ENCODE measurements at places on chromosomes 7 and 10.

GRCh38 chr10:95508730-95509129, 52.4 kb downstream of the SORBS1 start:
- no peak for DNase-seq

DNA sequence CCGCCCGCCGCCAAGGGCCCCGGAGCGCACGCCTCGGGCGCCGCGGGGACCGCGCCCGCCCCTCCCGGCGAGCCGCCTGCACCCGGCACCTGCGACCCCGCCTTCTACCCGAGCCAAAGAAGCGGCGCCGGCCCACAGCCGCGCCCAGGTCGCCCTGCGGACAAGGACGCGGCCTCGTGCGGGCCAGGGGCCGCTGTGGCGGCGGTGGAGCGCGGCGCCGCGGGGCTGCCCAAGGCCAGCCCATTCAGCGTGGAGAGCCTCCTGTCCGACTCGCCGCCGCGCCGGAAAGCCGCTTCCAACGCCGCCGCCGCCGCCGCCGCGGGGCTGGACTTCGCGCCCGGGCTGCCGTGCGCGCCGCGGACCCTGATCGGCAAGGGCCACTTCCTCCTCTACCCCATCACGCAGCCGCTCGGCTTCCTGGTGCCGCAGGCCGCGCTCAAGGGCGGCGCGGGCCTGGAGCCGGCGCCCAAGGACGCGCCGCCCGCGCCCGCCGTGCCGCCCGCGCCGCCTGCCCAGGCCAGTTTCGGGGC, 3.5 kb downstream of the UNCX start:
- DNase-seq: no peak

GRCh38 chr10:61063034-61063433, 119.0 kb upstream of the RHOBTB1 start:
- no peak for DNase-seq

GRCh38 chr10:114432566-114433093, 28.3 kb upstream of the AFAP1L2 start:
- no peak for DNase-seq

DNA sequence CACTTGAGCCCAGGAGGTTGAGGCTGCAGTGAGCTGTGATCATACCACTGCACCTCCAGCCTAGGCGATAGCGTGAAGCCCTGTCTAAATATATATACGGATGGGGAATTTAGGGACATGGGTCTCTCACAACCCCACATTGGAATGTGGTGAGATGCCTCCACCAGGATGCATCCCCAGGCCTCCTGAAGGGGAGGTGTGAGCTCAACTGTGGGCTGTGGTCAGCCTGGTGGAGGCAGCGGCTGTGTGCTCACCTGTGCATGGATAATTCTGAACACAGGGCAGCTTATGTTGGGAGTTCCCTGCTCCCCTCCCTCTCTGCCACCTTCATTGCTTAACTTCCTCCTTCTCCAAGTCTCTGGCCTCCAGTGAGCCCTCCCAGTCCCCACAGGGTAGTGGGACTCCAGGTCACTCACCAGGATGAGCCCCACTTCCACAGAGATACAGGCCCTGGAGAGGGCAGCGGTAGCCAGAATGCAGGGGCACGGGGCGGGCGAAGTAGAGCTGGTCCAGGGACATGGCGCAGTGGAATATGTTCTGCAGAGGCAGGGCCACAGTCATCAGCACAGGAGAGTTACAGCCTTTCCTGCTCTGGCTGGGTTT, 30.4 kb downstream of the PYROXD2 start:
- no peak for DNase-seq

- no peak for DNase-seq
Measured at GRCh38 chr7:146960773-146961391, 844.3 kb downstream of the CNTNAP2 start.

DNA sequence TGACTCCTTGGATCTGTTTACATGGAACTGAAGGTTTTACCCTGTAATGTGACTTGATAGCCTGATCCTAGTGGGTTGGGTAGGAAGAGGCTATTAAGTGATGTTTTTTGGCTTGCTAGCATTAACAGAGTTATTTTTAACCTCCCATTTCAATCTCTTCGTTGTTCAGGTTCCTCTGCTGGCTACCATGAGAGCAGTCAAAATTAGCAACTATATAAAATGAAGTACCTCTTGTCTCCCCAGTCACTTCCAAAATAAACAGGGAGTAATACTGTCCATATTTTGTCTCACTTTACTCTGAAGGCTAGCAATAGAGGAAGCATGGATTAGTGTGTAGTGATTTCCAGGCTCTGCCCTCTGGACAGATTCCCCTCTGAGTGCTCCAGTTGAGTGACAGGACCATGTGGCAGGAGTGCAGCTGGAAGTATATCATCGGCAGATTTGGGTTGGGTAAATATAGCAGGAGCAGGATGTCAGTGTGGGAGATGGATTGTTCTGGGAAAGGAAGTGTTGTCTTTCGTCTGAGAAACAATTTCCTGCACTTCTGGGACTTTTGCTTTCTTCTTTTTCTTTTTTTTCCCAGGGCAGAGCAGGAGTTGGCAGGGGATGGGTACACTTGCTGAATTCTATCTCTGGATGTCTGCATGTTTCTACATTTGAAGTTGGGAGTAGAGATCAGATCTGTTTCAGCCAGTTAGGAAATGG, 35.2 kb downstream of the GBF1 start:
- no peak for DNase-seq

- no peak for DNase-seq
Measured at GRCh38 chr7:94069162-94069739, 65.1 kb upstream of the BET1 start.
